SHP77 (cell line): ENCODE measurements at places on chromosomes 13 and 19.
A peak's percentile ranks its signal among the peaks of the same experiment; 100 is the strongest.

DNA sequence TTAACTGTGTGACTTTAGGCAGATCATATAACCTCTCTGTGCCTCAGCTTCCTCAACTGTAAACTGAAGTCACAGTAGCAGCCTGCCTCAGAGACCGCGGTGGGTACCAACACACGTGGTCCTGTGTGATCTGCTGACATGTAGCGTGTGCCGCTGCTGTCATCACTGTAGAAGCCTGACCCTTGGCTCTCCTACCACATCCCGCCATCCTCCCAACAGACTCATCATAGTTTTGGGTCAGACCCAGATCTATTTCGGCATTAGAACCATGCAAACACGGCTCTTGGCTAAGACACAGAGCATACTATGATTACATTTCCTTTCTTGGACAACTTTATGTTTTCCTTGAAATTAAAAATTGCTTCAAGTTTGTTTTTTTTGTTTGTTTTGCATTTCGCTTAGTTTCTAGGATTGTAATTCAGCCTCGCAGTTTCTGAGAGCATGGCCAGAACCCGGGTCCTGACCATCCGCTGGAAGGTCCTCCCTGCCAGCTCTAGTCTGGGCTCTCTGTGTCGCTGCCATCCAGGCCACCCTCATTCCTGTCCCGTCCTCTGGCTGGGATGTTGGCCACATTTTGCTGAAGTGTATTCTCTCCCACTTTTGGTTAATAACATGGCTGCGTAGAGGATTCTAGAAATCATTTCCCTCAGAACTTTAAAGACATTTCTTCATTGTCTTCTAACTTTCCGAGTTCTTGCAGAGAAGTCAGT lies 53.0 kb downstream of the GGACT start:
- no peak for DNase-seq

DNA sequence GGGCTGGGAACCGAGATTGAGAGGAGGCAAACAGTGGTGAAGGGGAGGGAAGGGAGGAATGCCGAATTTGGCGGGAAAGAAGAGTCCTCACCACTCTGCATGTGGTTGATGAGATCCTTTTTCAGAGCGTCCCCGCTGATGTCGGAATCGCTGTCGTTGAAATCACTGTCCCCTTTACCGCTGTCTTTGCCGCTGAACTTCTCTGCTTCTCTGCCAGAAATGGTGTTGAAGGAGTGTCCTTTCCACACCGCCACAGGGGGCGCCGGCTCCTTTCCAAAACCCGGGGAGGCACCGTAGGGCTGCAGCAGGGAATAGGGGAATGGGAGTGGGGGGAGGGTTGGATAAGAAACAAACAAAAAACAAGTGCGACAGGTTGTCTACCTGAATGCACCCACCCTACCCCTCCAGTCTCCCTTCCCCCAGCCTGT lies 3.1 kb downstream of the PCDH8 start:
- no peak for DNase-seq

GRCh38 chr19:35509861-35510625 lies 3.4 kb downstream of the DMKN start:
- DNase-seq: peak; percentile 63

DNA sequence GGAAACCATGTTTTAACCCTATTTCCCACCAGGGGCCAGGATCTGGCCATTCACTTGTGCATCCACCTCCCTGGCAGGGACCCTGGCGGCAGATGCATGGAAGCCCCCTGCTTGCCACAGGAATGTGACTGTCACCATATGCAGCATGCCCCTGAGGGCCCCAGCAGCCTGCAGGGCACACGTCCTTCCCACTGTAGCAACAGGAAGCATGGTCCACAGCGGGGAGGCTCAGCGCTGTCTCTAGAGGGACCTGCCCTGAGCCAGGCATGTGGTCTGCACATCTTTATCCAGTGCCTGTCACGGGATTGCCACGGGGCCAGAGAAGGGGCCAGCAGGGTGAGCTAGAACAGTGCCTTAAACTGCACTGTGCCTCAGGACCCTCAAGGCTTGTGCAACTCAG lies 34.9 kb upstream of the MCF2L start:
- DNase-seq: no peak

DNA sequence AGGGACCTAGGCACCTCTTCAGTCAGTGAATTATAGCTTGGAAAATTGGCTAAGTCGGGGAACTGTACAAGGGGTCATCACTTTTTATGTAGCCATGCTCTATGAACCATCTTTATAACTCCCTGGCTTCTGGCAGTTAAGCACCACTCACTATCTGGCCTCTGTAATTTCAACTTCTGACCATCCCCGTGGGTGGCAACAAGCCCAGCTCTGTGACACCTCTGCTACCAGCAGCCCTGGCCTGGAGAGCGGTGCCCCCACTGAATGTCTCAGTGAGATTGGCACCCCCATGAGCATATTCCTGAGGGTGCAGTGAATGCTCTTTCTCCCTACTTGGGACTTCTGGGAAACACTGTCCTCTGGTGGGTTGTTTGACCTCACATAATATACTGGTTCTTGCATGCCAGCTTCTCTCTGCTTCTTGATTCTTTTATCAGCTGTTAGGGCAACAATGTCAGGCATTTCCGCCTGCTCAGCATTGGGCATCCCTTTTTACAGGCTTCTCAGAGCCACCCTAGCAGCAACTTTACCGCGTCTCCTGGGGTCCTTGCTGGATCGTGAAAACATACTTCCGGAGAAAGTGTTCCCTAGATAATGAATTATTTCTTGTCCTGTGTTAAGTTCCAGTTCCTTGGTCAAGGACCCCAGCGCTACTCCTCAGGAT lies 10.4 kb downstream of the KL start:
- DNase-seq: no peak
